Stomach (tissue), 19 donors: ENCODE measurements at places on chromosomes 16 and 17. TPM values are rescaled to one million over a fixed set of nuclear protein-coding genes. Genes with fewer than 3 reads are reported as not detected.

The EVI2A gene
- total RNA-seq, result not detected

The LPO gene
- total RNA-seq, result not detected

The COQ7 gene
- total RNA-seq, result 27.2 TPM

The LGALS9 gene
- 96.7 TPM for total RNA-seq

The ZACN gene
- not detected for total RNA-seq

GRCh38 chr16:66660422-66661209 lies 35.9 kb downstream of the CMTM4 start:
- H3K4me1 ChIP-seq, result peaks cover 10% of the 10 kb centered on the region
- H3K36me3 ChIP-seq, result no peaks in the 10 kb centered on the region
- peak; percentile 46 for DNase-seq
- no peak overlapping the region for H3K4me3 ChIP-seq
- peak overlapping the region; percentile 50 for H3K27ac ChIP-seq

DNA sequence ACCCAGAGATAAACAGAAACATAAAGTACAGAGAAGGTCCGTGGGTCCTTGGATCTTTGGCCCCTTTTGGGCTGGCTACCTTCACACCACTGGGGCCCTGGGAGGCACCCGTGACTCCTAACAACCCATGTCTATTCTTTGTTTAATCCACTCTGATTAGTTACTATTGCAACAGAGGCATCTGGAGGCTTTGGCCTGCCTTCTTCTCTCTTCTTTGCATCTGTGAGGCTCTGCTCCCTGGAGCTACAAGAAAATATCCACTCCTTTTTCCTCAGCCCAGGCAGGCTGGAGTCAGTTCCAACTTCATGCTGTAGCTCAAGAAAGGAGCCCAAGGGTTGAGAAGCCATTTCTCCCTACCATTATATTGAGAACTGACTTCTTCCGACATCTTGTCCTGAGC lies 9.5 kb upstream of the CMIP start:
- no peak overlapping the region for H3K4me3 ChIP-seq
- no peaks in the 10 kb centered on the region for H3K4me1 ChIP-seq
- H3K27ac ChIP-seq, result no peak overlapping the region
- no peaks in the 10 kb centered on the region for H3K36me3 ChIP-seq
- H3K27me3 ChIP-seq, result no peaks in the 10 kb centered on the region

GRCh38 chr17:82177761-82178498 lies 34.7 kb downstream of the CCDC57 start:
- no peak overlapping the region for H3K4me3 ChIP-seq
- no peaks in the 10 kb centered on the region for H3K4me1 ChIP-seq
- peaks cover 81% of the 10 kb centered on the region for H3K36me3 ChIP-seq
- DNase-seq, result no peak
- H3K27ac ChIP-seq, result no peak overlapping the region

DNA sequence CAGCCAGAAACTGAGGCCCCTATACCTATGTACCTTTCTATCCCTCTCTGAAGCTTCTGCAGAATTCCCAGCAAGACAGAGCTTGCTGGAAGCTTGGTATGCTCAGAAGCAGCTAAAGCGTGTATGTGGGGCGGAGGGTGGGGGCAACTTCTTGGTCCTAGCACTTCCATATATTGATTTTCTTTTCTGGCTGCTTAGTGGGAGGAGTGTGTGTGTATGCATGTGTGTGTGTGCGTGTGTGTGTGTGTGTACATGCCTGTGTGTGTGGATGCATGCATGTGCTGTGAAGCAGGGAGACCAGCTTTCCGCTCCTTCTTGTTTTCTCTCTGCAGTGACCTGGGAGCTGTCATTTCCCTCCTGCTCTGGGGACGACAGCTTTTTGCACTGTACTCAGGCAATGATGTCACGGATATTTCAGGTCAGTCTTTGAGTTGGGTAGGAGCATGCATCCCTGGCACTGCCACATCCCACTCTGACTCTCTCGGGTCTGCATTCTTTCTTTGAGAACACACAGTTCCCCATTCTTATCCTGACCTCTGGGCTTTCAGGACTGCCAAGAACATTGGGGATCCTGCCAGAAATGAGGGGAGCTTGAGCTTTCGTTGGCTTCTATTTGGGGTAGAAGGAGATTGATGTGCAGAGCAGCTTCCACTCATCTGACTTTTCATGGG lies 10.7 kb downstream of the HPR start:
- DNase-seq, result peak; percentile 31
- no peak overlapping the region for H3K4me3 ChIP-seq
- H3K36me3 ChIP-seq, result peaks cover 11% of the 10 kb centered on the region
- H3K4me1 ChIP-seq, result peaks cover 49% of the 10 kb centered on the region
- H3K27me3 ChIP-seq, result no peaks in the 10 kb centered on the region

DNA sequence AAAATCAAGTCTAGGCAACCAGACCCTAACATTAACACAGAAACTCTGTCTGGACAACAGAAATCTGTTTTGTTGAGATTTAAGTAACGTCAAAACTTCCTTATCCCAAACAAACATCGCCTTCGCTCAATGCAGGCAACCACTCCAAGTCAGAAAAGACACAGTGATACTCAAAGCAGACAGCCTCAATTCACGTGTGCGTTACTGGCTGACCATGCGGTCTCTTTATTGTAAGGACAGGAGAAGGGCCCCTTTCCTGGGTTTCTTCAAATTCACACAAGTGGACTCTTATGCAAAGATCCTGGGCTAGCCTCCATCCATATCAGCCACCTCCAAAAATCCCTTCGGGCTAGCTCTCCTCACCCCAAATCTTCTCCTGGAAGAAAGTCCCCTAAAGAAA lies 467.7 kb downstream of the SOX9 start:
- peaks cover 43% of the 10 kb centered on the region for H3K4me1 ChIP-seq
- DNase-seq, result no peak
- peak overlapping the region; percentile 66 for H3K4me3 ChIP-seq

- no peaks in the 10 kb centered on the region for H3K4me1 ChIP-seq
- H3K27ac ChIP-seq, result no peak overlapping the region
Measured at GRCh38 chr17:773467-774312, 8.4 kb downstream of the GLOD4 start.

DNA sequence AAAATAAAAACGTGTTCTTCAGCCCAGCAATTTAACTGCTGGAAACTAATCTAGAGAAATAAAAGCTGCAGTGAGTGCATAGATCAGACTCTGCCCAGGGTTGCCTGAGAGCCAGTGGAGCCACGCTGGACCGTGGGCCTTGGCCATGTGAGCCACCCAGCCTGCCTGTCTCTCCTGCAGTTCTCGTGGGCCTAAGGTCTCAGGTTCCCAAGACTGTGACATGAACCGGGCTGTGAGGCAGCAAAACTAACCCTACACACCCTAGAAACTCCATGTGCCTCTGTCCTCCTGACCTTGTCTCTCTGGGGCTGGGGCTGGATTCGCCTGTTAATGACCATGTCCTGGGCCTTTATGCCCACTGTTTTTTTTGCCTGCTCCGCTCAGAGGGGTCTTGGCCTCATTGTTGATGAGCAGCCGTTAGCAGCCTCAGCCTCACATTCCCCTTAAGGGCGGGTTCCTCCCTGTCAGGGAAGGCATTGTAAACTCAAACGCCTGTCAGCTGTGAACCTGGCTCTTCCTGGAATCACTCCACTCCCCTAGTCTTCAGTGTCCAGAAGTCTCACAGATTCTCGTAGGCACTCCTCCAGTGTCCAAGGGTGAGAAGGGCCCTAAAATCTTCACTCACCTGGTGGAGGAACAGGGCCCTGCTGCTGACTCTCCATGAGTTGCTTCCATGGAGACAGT lies 16.9 kb downstream of the C16orf90 start:
- H3K27ac ChIP-seq, result no peak overlapping the region
- peaks cover 30% of the 10 kb centered on the region for H3K4me1 ChIP-seq
- no peak for DNase-seq
- no peaks in the 10 kb centered on the region for H3K27me3 ChIP-seq
- peaks cover 69% of the 10 kb centered on the region for H3K36me3 ChIP-seq

- no peak overlapping the region for H3K4me3 ChIP-seq
- H3K4me1 ChIP-seq, result no peaks in the 10 kb centered on the region
- H3K27ac ChIP-seq, result no peak overlapping the region
- H3K27me3 ChIP-seq, result no peaks in the 10 kb centered on the region
- no peaks in the 10 kb centered on the region for H3K36me3 ChIP-seq
Measured at GRCh38 chr17:68468334-68468733, 11.0 kb upstream of the WIPI1 start.

DNA sequence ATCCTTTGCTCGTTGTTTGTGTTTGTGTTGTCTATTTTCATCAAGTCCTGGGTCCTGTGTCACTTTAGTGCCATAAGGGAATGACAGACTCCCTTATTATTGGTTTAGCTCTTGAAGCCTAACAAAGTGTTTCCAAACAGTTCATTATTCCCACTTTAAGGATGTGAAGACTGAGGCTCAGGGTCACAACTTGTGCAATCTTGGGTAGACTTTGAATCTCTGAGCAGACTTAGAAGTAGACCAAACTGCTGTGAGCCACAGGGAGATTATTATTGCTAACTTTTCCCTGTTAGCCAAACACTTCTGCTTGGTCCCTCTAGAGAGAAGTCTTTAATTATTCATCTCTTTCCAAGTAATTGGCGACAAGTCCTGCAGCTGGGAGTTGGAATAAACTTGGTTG lies 31.8 kb downstream of the PRKCB start:
- H3K36me3 ChIP-seq, result no peaks in the 10 kb centered on the region
- DNase-seq, result no peak
- no peak overlapping the region for H3K27ac ChIP-seq
- H3K4me3 ChIP-seq, result no peak overlapping the region

- no peak for DNase-seq
- H3K27ac ChIP-seq, result peak overlapping the region; percentile 82
- H3K4me3 ChIP-seq, result no peak overlapping the region
- no peaks in the 10 kb centered on the region for H3K36me3 ChIP-seq
- peaks cover 21% of the 10 kb centered on the region for H3K4me1 ChIP-seq
Measured at GRCh38 chr16:20910781-20911321, 10.3 kb downstream of the LYRM1 start.

DNA sequence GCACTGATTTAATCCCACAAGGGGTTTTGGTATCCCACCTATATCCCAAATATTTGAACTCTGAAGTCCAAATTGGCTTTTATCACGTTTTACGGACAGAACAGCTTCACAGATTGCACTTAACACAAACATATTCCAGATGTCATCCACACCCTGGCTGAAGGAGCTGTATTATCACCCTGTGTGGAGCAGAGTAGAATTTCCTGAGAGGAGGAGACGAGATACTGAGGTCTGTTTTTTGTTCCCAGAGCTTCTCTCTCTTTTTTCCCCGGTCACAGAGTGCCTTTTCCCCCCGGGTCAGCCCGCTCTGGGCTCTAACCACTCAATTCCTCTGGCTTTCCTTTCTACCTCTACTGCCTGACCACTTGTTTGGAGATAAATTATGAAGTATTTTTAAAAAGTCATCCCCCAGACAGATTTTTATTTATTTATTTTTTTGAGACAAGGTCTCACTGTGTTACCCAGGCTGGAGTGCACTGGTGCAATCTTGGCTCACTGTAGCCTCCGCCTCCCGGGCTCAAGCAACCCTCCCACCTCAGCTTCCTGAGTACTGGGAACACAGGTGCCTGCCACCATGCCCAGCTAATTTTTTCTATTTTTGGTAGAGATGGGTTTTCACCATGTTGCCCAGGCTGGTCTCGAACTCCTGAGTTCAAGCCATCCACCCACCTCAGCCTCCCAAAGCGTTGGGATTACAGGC lies 30.7 kb downstream of the DNAH2 start:
- DNase-seq, result no peak
- no peak overlapping the region for H3K27ac ChIP-seq
- no peaks in the 10 kb centered on the region for H3K27me3 ChIP-seq
- H3K4me3 ChIP-seq, result no peak overlapping the region
